ENCODE measurements at places on chromosomes 5 and 9. TPM values are rescaled to one million over a fixed set of nuclear protein-coding genes. Genes with fewer than 3 reads are reported as not detected.

Gene SLCO6A1
- not detected for total RNA-seq

Gene PCDHGA3
- 0.40 TPM for total RNA-seq

Gene MLLT3
- 15.3 TPM for total RNA-seq

Gene SH3GLB2
- 218 TPM for total RNA-seq

Gene PCDHGB5
- 9.1 TPM for total RNA-seq

Gene ZBTB43
- total RNA-seq, result 18.7 TPM

Gene PCDHGA2
- 1.7 TPM for total RNA-seq

Gene MEF2C
- total RNA-seq, result 13.9 TPM

Gene RPS23
- 1,011 TPM for total RNA-seq

Gene ANKDD1B
- 3.2 TPM for total RNA-seq

Gene HEMGN
- total RNA-seq, result not detected

Gene GABRA6
- total RNA-seq, result not detected

Gene TRAF2
- total RNA-seq, result 17.7 TPM

Gene C5orf52
- total RNA-seq, result not detected

Gene GLDC
- total RNA-seq, result 0.27 TPM

Gene PPP2CA
- 85.0 TPM for total RNA-seq

Gene SLC25A2
- total RNA-seq, result 4.1 TPM

Gene PAXX
- total RNA-seq, result 52.3 TPM

Gene DMGDH
- total RNA-seq, result 1.9 TPM

Gene FOXD4L5
- 0.27 TPM for total RNA-seq

Gene IFNB1
- not detected for total RNA-seq

Gene PCDHA3
- total RNA-seq, result 0.27 TPM

Gene ZFP2
- not detected for total RNA-seq

Gene AMACR
- 20.5 TPM for total RNA-seq

Gene NOXA1
- total RNA-seq, result 35.5 TPM

Gene SPINK7
- total RNA-seq, result not detected

Gene COL15A1
- 1.4 TPM for total RNA-seq

Gene PCDHB16
- total RNA-seq, result not detected
